Stimulated activated CD8-positive, alpha-beta memory T cell treated with anti-CD3 and anti-CD28 coated beads, Interleukin-4, amount 100 ng/mL, for 4 hours (primary cell): ENCODE measurements at places on chromosomes 7 and 10.

DNA sequence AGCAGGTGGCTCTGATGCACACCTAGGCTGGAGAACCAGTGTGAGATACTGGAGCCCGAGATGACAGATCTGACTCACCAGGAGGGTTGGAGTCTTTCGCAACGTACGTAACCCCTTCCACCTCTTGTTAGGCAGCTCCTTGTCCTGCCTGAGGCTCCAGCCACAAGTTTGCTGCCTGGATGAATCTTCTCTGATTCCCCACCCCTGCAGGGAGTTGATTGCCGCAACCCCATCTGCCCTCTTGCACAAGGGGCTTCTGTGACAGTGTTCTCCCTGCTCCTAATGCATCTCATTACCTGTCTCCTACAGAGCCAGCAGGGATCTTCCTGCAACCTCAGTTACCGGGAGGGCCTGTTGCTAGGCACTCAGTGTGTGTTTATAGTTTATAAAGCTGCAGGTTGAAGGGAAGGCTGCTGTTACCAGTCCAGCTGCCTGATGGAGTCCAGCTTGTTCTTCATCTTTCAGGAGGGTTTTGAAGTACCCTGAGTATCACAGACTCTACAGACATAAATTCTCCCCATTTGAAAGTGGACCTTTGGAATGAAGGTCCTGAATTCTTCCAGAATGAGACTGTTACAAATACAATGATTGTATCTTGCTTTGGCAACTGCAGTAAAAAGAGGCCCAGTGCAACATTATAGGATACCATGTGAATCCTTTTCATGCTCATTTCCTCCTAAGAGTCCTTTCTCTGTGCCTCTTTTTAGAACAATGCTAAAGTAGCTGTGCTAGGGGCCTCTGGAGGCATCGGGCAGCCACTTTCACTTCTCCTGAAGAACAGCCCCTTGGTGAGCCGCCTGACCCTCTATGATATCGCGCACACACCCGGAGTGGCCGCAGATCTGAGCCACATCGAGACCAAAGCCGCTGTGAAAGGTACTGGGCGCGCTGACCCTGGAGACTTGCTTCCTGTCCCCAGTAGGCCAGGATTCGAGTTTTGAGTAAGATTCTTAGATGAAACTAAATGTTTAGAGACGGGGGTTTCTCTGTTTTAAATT lies 6.5 kb downstream of the MDH2 start:
- no peak for DNase-seq

DNA sequence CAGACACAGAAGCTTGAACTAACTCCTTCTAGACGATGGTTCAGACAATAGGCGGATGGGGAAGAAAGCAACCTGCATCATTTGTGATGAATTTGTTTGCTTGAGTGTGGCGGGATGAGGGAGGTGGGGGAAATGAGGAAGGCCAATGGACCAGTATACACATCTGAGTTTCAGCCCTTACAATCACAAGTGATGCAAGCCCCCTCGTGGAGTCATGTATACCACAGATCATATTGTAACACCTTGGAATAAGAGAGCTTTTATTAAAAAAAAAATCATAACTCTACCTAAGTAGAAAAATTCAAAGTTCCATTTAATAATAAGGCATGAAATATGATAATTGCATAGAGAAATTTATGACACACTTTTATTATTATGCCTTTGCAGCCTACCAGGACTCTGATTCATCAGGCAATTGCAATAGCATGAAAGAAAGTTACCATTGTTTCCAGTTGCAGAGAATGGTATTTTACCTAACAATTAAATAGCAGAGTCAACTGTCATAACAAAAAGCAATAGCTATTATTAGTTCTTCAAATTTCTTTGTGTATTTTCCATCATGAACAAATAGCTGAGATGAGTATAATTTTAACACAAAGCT lies 230.2 kb upstream of the AKR1E2 start:
- no peak for DNase-seq

DNA sequence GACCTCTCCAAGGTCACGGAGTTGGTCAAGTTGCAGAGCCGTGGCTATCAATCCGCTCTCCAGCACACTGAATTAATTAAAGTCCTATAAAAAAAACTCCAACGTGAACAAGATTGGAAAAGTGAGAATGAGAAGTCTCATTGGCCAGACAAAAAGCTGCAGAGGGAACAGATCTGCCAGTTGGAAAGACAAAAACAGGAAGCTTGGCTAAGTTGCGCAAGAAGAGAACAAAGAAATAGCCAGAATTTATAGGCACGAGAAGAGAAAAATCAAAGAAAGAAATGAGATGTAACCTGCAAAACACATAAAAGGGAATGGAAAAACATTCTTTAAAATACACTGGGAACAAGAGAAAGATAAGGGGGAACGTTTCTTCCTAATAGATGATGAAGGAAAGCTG lies 45.7 kb upstream of the CRTAC1 start:
- no peak for DNase-seq

GRCh38 chr7:153891990-153892389 lies 160.2 kb upstream of the DPP6 start:
- DNase-seq: no peak

GRCh38 chr10:44805466-44806210 lies 105.5 kb upstream of the TMEM72 start:
- no peak for DNase-seq

GRCh38 chr10:12188656-12189055 lies 7.0 kb downstream of the NUDT5 start:
- DNase-seq: no peak

GRCh38 chr7:80642871-80643270 lies 4.4 kb downstream of the CD36 start:
- no peak for DNase-seq

DNA sequence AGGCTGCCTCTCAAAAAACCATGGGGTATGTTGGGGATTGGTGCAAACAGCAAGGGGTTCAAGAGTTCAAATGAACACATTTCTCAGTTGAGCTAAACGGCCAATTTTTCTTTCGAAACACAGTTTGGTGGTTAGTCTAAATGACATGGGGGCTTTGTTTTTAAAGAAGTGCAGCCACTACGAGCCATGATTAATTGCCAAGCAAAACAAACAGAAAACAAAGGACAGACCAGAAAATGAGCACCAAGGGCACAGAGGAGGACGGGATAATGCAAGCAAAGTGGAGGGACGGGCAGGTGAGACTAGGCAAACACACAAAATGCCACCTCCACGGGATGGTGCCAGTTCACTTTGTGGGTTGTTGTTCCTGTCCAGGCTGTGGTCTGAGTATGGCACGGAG lies 64.5 kb upstream of the PDLIM1 start:
- DNase-seq: no peak

DNA sequence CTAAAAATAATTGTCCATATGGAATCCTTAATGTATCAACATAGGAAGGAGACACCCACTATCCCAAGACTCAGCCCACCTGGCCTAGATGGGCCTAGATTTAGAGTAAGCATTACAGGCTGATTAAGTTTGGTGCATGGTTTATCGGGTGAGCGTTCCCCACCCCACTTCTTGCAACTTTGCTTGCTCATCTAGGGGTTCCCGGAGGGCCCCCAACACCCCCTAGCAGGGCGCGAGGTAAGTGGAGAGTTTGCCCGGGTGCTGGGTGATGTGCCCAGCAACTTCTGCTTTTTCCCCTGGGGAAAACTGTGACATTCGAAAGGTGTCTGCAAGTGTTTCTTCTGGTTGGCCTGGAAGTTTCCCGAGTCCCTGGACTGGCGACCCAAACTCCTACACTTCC lies 31.7 kb downstream of the SKIDA1 start:
- DNase-seq: no peak

- no peak for DNase-seq
Observed at GRCh38 chr7:132345543-132346129, 230.6 kb downstream of the PLXNA4 start.

- no peak for DNase-seq
Observed at GRCh38 chr7:28900311-28900710, 57.8 kb downstream of the TRIL start.

GRCh38 chr7:123939784-123940183 lies 14.7 kb downstream of the SPAM1 start:
- no peak for DNase-seq

GRCh38 chr7:108030516-108030915 lies 27.6 kb upstream of the LAMB1 start:
- no peak for DNase-seq

DNA sequence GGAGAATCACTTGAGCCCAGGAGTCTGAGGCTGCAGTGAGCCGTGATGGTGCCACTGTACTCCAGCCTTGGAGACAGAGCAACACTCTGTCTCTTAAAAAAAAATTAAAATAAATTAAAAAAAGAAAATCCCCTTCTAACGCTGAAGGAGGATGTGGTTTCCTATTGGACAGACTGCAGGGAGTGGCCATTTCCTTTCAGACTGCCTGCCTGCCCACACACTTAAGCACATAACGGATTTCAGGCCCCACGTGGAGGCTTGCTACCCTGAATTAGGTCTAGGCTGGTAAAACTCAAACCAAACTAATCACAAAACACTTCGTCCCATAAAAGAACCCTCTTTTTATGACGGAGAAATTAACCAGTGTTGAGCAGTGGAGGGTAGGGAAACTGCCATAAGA lies 34.0 kb downstream of the GATA3 start:
- no peak for DNase-seq

GRCh38 chr10:983971-984655 lies 4.1 kb upstream of the GTPBP4 start:
- no peak for DNase-seq

DNA sequence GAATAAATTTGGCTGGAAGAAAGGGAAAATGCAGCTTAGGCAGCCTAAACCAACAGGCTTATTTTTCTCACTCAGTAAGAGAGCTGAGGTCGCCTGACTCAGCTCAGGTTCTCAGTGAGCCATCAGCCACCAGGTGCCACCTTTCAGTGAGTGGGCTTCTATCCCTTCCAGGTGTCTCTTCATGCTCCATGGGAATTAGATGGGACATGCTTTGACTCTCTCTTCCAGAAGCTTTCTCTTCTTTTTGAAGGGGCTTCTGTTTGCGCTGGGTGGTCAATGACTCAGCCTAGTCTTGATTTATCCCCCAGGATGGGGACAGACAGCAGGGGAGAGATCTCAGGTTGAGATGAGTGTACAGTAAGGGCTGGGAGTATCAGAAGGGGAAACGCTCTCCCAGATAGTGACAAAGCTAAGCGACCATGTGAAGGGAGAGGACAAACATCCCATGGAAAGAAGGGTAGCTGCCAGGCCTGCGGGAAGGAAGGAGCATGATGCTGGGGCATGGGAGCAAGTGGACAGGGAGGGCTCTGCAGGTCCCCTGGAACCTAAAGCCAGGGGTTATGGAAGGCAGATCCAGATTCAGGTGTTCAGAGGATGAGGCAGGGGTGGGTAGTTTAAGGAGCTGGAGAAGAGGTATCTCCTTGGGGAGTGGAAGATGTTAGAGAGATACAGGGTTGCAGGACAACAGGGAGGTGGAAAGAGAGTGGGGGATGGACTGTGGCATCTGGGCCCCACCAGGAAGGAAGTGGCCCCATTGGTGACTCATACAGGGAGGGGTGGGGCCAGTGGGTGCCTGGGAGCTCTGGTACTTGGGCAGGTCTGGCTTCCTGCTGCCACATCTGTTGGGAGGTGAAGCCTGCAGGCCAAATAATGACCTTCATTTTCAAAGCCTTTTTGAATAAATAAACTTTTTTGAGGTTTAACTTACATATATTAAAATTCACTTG lies 32.5 kb downstream of the OGDH start:
- peak; percentile 70 for DNase-seq

- no peak for DNase-seq
Observed at GRCh38 chr10:130989670-130990232, 321.8 kb downstream of the TCERG1L start.

GRCh38 chr7:69775231-69775771 lies 177.0 kb downstream of the AUTS2 start:
- no peak for DNase-seq

DNA sequence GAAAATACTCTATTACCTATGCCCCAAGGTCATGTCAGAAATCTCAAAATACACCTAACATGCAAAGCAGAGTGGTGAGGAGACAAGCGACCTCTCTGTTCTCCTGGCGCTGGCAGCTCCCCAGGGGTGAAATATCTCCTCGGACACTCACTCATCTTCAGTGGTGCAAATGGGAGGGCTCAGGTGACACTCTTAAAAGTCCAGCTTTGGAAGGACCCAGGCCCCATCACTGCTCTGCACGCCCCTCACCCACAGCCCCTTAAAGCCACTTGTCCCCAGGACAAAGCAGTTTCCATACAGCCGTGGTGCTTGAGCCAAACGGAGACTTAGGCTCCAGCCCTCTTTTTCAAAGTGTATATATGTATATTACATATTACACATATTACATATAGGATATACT lies 12.4 kb downstream of the PRKAG2 start:
- no peak for DNase-seq

DNA sequence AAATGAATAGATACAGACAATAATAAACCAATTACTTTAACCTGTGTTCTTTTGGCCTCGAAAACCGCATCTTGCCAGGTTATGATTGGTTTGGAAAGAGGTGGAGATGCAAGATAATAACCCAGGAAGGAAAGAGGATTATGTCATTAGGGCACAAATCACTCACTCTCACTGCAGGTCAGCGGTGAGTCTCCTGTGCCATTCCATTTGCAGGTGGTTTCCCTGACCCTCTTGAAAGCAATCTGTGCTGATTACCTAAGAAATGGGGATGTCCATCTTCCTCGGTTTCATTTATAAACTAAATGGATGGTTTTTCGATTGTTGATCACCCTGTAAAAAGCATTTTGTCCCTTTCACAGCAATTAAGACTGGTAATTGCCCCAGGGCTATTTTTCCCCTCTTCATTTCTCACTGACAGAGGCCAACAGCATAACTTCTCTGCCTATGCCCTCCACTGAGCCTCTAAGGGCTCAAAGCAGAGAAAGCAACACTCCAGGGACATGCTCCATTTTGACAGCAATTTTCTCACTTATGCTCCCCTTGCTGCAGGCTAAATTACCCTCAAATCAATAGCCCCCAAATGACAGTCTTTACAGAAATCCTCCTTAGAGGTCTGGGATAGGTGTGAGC lies 257.5 kb downstream of the IPMK start:
- DNase-seq: no peak

DNA sequence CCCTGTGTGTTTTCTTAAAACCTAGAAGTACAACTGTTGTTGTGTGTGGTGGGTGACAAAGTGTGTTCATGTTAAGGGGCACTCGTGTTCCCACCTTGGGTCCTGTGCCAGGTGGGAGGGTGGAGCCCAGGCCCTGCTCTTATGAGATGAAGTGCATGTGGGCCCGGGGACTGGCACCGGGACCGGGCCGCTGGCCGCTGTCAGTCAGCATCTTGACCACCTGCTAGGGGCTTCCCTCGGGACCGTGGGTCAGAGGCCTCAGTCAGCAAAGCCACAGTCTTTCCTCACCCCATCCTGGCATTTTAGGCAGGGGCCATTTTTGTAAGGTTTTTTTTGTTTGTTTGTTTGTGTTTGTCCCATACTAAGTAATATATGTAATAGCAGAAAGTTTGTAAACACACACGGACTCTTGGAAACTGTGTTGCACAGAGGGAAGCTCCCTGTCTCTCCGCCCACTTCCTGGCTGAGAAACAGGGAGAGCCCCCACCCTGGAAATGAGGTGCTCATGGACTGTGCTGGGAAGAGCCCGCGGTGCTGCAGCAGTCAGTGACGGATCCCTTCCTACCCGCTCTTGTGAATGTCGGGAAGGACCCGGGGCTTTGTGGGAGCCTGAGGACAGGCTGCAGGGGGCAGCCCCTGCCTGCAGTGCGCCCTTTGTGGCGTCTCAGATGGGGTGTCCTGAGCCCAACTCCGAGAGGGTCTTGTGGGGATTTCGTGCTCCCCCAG lies 13.4 kb downstream of the AGAP3 start:
- no peak for DNase-seq
